Activated T-helper 2 cell treated with anti-CD3 and anti-CD28 coated beads, Interferon-gamma antibody, Interleukin-2, Interleukin-4, amounts not matched to agents 10 μg/mL and 5 μg/mL and 100 μg/mL, durations not matched to agents 14 hours and 24 hours and 36 hours (primary cell): ENCODE measurements at places on chromosomes 7 and 10. TPM values are rescaled to one million over a fixed set of nuclear protein-coding genes. Genes with fewer than 3 reads are reported as not detected.

AFAP1L2 gene
- total RNA-seq = 3.5 and 4.7 TPM in 2 replicates

TMEM273 gene
- total RNA-seq = 53.2 and 58.4 TPM in 2 replicates

STK31 gene
- total RNA-seq = 0.16 TPM in 1 of 2 replicates, not detected in the other

GSTK1 gene
- total RNA-seq = 166 and 168 TPM in 2 replicates

LBX1 gene
- total RNA-seq = not detected in 2 replicates

SPACDR gene
- 3.2 and 4.5 TPM in 2 replicates for total RNA-seq

FUOM gene
- total RNA-seq = 44.0 and 45.7 TPM in 2 replicates

ERVW-1 gene
- not detected in 2 replicates for total RNA-seq

PRPS1L1 gene
- not detected in 2 replicates for total RNA-seq

DGKI gene
- 2.8 and 3.9 TPM in 2 replicates for total RNA-seq

ABCB1 gene
- total RNA-seq = 1.9 and 2.0 TPM in 2 replicates

COL1A2 gene
- 1.4 and 1.5 TPM in 2 replicates for total RNA-seq

NUTM2A gene
- total RNA-seq = 0.07 and 0.30 TPM in 2 replicates

ACHE gene
- 0.09 and 0.21 TPM in 2 replicates for total RNA-seq

LRGUK gene
- total RNA-seq = 0.11 and 0.16 TPM in 2 replicates

TMEM139 gene
- 0.75 and 1.1 TPM in 2 replicates for total RNA-seq

SKAP2 gene
- total RNA-seq = 8.2 and 9.2 TPM in 2 replicates

GPR26 gene
- total RNA-seq = not detected in 2 replicates

GRCh38 chr7:1815051-1815481, 145.0 kb downstream of the ELFN1 start:
- peaks cover 7% of the 10 kb centered on the region for H3K4me1 ChIP-seq
- H3K27ac ChIP-seq = no peak overlapping the region
- H3K27me3 ChIP-seq = peaks cover 7% of the 10 kb centered on the region
- no peaks in the 10 kb centered on the region for H3K36me3 ChIP-seq
- no peak for DNase-seq
- H3K4me3 ChIP-seq = no peak overlapping the region

DNA sequence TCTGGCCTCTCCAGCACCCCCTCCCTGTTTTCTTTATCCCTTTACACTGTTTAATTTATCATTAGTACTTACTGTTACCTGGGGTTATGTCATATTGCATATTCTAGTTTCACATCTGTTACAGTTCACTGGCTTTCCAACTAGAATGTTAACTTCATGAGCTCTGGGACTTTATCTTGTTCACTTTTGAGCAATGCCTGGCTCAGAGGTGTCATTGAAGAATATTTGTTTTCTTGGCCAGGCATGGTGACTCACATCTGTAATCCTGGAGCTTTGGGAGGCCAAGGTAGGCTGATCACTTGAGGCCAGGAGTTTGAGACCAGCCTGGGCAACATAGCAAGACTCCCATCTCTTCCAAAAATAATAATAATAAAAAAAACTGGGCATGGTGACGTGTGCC, 40.7 kb downstream of the LRGUK start:
- H3K27me3 ChIP-seq = peaks cover 17% of the 10 kb centered on the region
- no peak overlapping the region for H3K27ac ChIP-seq
- DNase-seq = no peak
- no peaks in the 10 kb centered on the region for H3K4me1 ChIP-seq
- H3K4me3 ChIP-seq = no peak overlapping the region

- no peak for DNase-seq
- peaks cover 35% of the 10 kb centered on the region for H3K4me1 ChIP-seq
- H3K4me3 ChIP-seq = no peak overlapping the region
- H3K27ac ChIP-seq = no peak overlapping the region
Observed at GRCh38 chr7:610141-610530, 90.5 kb upstream of the PDGFA start.

DNA sequence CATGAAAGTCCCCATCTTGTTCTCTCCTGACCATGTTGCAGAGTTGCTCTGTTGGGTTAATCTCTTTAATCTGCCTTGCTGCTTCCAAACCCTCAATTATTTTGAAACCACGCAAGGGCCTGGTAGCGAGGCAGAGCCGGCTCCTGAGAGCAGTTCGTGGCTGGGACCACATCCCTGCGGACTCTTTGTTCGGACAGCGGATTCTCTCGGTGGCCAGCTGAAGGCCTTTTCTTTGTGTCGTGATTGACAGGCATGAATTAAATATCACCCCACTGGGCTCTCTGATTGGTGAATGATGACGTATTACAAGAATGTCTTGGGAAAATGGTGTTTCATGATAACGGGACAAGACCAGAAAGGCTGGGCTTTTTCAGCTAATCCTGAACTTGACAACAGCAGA, 66.9 kb upstream of the ARHGAP21 start:
- no peak overlapping the region for H3K27ac ChIP-seq
- no peaks in the 10 kb centered on the region for H3K36me3 ChIP-seq
- H3K4me1 ChIP-seq = no peaks in the 10 kb centered on the region
- H3K4me3 ChIP-seq = no peak overlapping the region
- peaks cover 12% of the 10 kb centered on the region for H3K27me3 ChIP-seq

GRCh38 chr7:121513105-121513504, 117.0 kb upstream of the FAM3C start:
- no peak for DNase-seq
- H3K36me3 ChIP-seq = peaks cover 19% of the 10 kb centered on the region
- no peak overlapping the region for H3K4me3 ChIP-seq
- H3K27ac ChIP-seq = no peak overlapping the region
- peaks cover 7% of the 10 kb centered on the region for H3K4me1 ChIP-seq

DNA sequence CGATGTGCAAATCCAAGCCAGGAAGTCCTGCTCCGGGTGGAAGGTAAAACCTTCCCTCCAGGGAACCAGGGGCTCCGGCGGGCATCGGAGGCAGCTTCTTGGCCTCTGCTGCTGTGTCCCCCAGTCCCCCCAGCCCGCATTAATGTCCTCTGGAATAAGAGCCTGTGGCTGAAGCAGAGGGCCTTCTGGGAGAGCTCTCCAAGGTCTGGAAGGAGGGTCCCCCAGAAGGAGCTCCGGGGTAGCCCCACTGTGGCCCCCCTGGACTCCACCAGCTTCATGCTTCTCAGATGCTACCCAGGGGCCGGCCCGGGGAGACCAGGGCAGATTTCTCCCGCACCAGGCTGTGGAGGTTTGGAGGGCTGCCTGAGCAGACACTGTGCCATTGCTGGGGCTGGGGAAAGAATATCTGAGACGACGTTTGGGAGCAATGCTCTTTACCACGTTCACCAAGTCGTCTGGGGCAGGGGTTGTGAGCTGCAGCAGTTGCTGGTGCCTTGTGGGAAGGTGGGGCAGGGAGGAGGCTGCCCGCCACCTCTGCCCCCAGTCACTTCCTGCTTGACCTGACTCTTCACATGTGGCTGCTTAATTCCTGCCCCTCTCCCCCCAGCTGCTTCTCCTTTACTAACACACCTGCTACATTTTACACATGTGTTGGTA, 8.3 kb downstream of the ZNF853 start:
- no peaks in the 10 kb centered on the region for H3K36me3 ChIP-seq
- no peak overlapping the region for H3K4me3 ChIP-seq
- no peak overlapping the region for H3K27ac ChIP-seq
- peaks cover 14% of the 10 kb centered on the region for H3K4me1 ChIP-seq
- H3K27me3 ChIP-seq = no peaks in the 10 kb centered on the region

GRCh38 chr10:26219676-26220075, 3.1 kb downstream of the GAD2 start:
- H3K27ac ChIP-seq = no peak overlapping the region
- peaks cover 18% of the 10 kb centered on the region for H3K4me1 ChIP-seq
- H3K27me3 ChIP-seq = peaks cover 91% of the 10 kb centered on the region
- no peak for DNase-seq
- H3K36me3 ChIP-seq = no peaks in the 10 kb centered on the region

- peak overlapping the region; percentile 96 for H3K4me3 ChIP-seq
- peak; percentile 17 for DNase-seq
- H3K4me1 ChIP-seq = peaks cover 46% of the 10 kb centered on the region
- H3K27ac ChIP-seq = peak overlapping the region; percentile 90
- H3K36me3 ChIP-seq = peaks cover 85% of the 10 kb centered on the region
Observed at GRCh38 chr10:73771722-73772280, 10.0 kb upstream of the CHCHD1 start.

DNA sequence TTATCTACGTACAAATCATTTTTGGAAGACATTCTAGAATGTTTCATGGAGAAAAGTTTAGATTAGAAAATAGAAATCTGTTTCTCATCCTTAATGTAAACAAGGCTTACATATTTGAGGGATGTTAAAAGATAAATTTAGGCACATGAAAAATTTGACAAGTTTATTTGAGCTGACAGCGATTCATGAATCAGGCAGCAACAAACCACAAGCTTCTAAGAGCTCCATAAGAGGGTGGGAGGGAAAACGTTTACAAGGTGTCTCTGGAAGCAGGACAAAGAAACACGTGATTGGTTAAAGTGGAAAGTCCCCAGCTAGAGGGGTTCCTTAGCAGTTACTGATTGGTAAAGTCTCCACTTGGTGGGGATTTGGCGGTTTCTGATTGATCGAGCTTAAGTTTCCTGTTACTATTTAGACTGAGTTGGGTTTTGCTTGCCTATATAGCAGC, 228.9 kb upstream of the PITRM1 start:
- peaks cover 2% of the 10 kb centered on the region for H3K4me1 ChIP-seq
- no peak overlapping the region for H3K27ac ChIP-seq
- no peak for DNase-seq
- peaks cover 24% of the 10 kb centered on the region for H3K27me3 ChIP-seq

GRCh38 chr7:82345886-82346285, 97.7 kb downstream of the CACNA2D1 start:
- H3K4me1 ChIP-seq = no peaks in the 10 kb centered on the region
- H3K36me3 ChIP-seq = no peaks in the 10 kb centered on the region
- no peak overlapping the region for H3K4me3 ChIP-seq
- no peaks in the 10 kb centered on the region for H3K27me3 ChIP-seq
- no peak for DNase-seq
- no peak overlapping the region for H3K27ac ChIP-seq

GRCh38 chr7:1302936-1303335, 70.3 kb downstream of the UNCX start:
- H3K27me3 ChIP-seq = no peaks in the 10 kb centered on the region
- DNase-seq = no peak

GRCh38 chr10:1214071-1214675, 158.0 kb downstream of the WDR37 start:
- H3K4me1 ChIP-seq = no peaks in the 10 kb centered on the region
- no peaks in the 10 kb centered on the region for H3K36me3 ChIP-seq
- H3K27me3 ChIP-seq = no peaks in the 10 kb centered on the region
- H3K4me3 ChIP-seq = no peak overlapping the region

- no peaks in the 10 kb centered on the region for H3K4me1 ChIP-seq
- H3K27ac ChIP-seq = no peak overlapping the region
- DNase-seq = no peak
- H3K4me3 ChIP-seq = no peak overlapping the region
- peaks cover 24% of the 10 kb centered on the region for H3K27me3 ChIP-seq
- no peaks in the 10 kb centered on the region for H3K36me3 ChIP-seq
Observed at GRCh38 chr7:157634401-157635147, 297.8 kb downstream of the DNAJB6 start.

- no peaks in the 10 kb centered on the region for H3K36me3 ChIP-seq
- DNase-seq = no peak
- peaks cover 2% of the 10 kb centered on the region for H3K4me1 ChIP-seq
- no peak overlapping the region for H3K4me3 ChIP-seq
- no peak overlapping the region for H3K27ac ChIP-seq
Observed at GRCh38 chr7:123661765-123662164, 6.1 kb downstream of the LMOD2 start.

GRCh38 chr10:119762035-119762434, 36.2 kb downstream of the INPP5F start:
- H3K4me1 ChIP-seq = peaks cover 12% of the 10 kb centered on the region
- no peak for DNase-seq
- H3K27ac ChIP-seq = no peak overlapping the region

DNA sequence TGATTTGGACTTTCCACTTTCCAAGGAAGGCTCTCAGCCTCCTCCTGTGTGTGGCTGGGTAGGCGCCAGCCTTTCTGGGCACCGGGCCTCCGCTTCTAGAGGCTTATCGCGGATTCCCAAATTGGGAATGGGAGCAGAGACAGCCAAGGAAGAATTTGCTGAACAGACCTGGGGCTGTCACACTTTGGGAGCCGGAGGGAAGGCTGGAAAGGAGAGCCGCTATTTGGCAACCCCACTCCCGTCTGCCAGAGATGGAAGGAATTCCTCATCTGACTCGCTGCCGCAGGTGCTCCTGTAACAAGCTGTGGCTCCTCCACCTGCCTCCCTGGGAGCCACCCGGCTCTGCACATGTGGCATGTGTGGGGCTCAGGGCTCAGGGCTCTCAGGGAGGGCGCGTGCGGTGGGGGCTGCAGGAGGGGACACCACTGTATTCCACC, 50.8 kb upstream of the ECHDC3 start:
- H3K27me3 ChIP-seq = peaks cover 26% of the 10 kb centered on the region
- H3K4me1 ChIP-seq = no peaks in the 10 kb centered on the region
- no peak overlapping the region for H3K4me3 ChIP-seq

- no peak overlapping the region for H3K4me3 ChIP-seq
- no peak for DNase-seq
- H3K27me3 ChIP-seq = no peaks in the 10 kb centered on the region
- H3K36me3 ChIP-seq = no peaks in the 10 kb centered on the region
Observed at GRCh38 chr10:86655596-86655995, 1.2 kb downstream of the OPN4 start.
